GM12891 (cell line): ENCODE measurements at places on chromosomes 2 and 18.

DNA sequence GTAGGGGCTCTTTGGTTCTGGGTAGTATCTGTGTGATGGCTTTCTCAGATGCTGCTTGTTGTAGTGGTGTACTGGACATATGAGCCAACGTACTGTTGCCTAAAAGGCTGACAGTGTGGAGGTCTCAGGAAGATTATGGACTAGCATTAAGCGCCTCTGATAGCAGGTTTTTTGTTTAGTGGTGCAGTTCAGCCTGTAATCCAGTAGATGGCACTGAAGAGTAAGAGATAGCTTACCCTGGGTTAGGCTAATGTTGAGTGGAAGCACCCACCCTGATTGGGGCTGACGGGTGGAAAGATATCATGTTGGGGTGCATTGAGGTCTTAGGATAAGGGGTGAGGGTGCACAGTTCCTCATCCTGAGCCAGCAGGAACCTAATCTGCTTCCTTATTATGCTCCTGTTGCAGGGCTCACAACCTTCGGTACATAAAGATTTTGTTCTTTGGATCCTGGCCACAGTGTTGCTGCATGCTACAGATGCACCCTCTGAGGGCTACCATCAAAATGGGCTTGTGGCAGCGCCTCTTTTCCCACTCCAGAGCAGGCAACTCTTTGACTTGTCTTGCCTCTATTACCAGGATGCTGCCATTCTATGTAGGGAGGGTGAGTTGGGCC lies 79.6 kb downstream of the MSTN start:
- no peak for DNase-seq

GRCh38 chr2:233850745-233851144 lies 3.6 kb downstream of the HJURP start:
- no peak for DNase-seq

GRCh38 chr2:169086893-169087467 lies 17.6 kb downstream of the DHRS9 start:
- DNase-seq = no peak

GRCh38 chr2:113876503-113877387 lies 13.1 kb upstream of the ACTR3 start:
- no peak for DNase-seq
